ENCODE measurements at places on chromosomes 4 and X. TPM values are rescaled to one million over a fixed set of nuclear protein-coding genes. Genes with fewer than 3 reads are reported as not detected.

- no peak for DNase-seq
Observed at GRCh38 chr4:155742310-155743015, 16.4 kb upstream of the GUCY1B1 start.

GRCh38 chr4:40254608-40255392 is 58.0 kb downstream of the RHOH start:
- no peak for DNase-seq

MAGEA6 gene
- not detected for total RNA-seq

DNA sequence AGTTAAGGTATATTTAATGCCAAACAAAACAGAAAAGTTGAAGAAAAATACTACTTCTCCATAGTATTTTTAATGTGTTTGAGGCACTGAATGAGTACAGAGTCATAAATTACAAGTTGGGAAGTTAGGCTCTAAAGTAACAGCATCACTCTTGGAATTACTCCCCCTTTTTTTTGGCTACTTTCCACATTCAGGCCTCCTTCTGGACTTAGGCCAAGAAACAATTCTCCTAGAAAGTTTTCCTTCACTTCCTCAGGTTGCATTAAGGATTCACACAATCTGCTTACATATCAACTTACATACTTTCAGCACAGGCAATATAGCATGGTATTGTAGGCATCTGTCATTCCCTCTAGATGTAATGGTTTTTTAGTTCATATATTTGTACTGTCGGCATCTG is 52.1 kb downstream of the TMEM165 start:
- no peak for DNase-seq

ANKRD50 gene
- 0.71 TPM for total RNA-seq

DNA sequence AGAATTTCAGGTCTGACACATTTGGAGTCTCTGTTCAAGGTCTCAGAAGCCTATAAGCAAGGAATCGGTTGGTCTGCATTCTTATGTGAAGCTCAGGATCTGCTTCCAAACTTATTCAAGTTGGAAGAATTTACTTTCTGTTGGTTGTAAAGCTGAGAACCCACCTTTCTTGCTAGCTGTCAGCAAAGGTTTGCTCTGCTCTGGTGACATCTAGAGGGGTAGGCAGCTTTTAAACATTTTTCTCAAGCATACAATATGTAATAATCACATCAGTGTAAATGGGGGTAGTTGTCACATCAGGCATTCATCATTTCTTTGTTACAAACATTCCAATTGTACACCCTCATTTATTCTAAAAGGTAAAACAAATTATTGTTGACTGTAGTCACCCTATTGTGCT is 935.2 kb downstream of the TRAM1L1 start:
- DNase-seq = no peak

GRCh38 chr4:3852309-3852708 is 86.1 kb downstream of the ADRA2C start:
- no peak for DNase-seq

GRCh38 chr4:144357975-144358374 is 217.5 kb upstream of the GYPA start:
- DNase-seq = no peak

DNA sequence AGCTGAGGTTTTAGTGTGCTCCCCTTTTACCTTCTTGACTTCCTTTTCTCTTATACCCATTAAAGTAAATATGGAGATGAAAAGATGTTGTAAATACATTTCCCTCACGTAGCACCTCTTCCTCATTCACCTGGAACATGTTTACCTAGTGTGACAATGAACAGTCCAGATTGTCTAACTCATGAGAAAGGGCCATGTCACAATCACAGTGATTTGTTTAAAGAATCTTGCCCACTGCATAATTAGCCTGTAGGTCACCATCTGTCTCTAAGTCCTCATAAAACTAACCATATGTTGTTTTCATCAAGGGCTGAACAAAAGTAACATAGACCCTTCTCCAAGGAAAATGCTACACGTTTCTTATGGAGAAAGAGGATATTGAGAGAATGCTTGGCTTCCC is 85.7 kb downstream of the TSPAN5 start:
- no peak for DNase-seq

DNA sequence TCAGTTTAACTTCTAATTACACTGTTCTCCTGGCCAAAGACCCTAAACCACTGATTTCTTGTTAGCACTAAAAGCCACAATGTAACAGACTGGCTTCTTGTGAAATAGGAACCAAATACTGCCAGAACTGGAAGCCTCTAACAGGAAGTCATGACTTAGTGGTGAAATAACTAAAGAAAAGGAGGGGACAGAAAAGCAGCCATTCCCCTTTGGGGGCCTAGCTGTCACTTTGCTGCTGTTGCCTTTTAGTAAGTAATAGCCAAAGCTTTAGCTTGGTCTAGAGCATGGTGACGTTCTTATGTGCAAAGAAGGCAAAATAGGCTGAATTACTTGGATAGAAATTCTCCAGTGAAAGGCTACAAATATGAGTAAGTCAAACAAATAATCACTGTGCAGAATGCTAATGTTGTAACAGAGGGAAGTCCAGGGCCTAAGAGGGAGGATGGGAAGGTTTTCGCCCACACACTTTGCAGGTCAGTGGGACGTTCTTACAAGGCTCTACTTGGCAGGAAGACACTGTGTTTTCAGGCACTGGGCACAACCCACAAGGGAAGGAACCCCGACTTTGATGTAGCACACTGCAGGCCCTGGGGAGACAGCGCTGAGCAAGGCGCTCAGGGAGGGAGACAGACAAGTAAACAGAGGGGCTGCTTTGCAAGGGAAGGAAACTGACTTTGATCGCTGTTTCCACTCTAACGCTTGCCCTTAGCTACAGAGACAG is 16.7 kb downstream of the GAB3 start:
- DNase-seq = peak; percentile 76

Measured in natural killer cell treated with Interleukin-12 subunit alpha and Interleukin-12 subunit beta and Interleukin-15 and Interleukin-18, amount 100 ng/mL, for 72 hours (primary cell).